ENCODE measurements at places on chromosomes 12 and 14. TPM values are rescaled to one million over a fixed set of nuclear protein-coding genes. Genes with fewer than 3 reads are reported as not detected.

DNA sequence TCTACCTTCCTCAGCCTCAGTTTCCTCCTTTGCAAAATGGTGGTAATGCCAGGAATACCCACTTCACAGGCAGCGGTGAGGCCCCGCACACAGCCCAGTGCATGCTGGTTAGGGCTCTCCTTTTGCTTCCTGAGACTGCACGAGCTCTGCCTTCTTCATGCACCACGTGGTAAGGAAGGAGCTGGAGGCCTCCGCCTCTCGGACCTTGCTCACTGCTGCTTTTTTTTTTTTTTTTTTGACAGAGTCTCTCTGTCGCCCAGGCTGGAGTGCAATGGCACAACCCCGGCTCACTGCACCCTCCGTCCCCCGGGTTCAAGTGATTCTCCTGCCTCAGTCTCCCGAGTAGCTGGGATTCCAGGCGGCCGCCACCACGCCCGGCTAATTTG lies 18.1 kb downstream of the TAMALIN start:
- no peak for DNase-seq

DNA sequence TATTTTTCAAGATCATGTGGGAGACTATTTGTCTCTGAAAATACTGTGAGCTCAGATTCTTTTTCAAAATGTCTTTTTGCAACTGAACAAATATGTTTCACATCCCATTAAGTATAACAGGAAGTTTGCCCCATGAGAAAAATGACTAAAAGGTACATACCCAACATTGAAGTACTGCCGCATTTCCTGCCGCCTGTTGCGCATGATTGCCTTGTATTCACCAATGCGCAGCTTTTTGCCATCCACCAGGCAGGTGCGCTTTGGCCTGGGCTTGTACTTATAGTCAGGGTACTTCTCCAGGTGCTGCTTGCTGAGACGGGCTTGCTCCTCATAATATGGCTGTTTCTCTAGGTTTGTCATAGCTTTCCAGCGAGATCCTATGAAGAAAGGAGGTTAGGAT lies 413.2 kb downstream of the SOX5 start:
- no peak for DNase-seq

DNA sequence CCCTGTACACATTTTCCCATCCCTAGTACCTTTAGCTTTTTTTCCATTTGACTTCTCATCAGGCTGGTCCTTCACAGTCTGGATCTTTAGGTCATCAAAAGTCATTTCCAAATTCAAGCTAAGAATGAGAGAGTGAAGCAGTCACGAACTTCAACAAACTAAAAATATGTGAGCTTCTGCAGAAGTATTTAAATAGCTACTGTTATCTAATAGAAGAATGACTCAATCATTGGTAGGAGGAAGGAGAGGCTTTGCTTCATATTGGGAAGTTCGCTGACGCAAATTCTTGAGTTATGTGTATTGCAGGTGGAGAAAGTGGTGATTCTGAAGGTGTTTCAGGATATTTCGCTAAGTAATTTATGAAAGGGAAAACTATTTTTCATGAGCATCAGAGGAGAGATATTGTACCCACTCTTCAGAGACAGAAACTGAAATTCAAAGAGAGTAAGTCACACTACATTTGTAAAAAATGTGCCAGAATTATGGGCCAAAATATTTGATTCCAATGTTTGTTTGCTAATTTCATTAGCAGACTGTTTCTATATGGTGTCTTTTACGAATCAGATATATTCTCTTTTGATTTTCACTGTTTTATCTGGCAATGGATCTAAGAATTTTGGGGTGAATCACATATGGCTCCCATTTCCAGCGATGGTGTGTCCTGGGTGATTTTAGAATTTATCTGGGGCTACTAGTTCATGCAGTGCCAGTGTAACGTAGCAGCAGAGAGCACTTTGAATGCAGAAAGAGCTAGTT lies at the start of gene OLR1:
OLR1 (minus strand) TSS at position 160 of the 756 bp plus-strand sequence; CDS start at position 105, 55 bp downstream.
- DNase-seq: no peak

The SLC25A47 gene
- total RNA-seq: not detected

GRCh38 chr14:99267837-99268781 lies 3.9 kb downstream of the BCL11B start:
- no peak for DNase-seq

- DNase-seq: no peak
Measured at GRCh38 chr12:46360908-46361666, 11.5 kb downstream of the SLC38A2 start.

DNA sequence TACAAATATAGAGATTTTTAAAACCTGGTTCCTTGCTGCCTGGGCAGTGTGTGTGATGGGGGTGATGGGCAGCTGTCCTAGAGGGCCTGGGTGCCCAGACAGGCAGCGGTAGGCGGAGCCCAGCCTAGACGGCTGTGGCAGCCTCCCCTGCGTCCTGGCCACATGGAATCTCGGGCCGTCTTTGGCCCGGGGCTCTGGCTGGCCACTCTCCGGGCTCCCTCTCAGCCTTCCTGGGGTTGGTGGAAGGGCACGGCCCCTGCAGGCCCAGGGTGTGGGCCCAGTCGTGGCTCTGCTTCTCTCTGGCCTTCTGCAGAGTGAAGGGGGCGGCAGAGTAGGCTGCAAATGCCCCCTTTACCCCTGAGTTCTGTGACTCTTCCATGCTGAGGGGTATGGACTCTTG lies 2.3 kb downstream of the LRTM2 start:
- DNase-seq: no peak

The VWF gene
- total RNA-seq: 0.10 TPM

Measured in progenitor cell of endocrine pancreas (in vitro differentiated cells).